Ureter (tissue), 1 donor: ENCODE measurements at places on chromosomes 6 and 20. TPM values are rescaled to one million over a fixed set of nuclear protein-coding genes. Genes with fewer than 3 reads are reported as not detected.
A peak's percentile ranks its signal among the peaks of the same experiment; 100 is the strongest.

The CLPSL1 gene
- total RNA-seq, result not detected

DNA sequence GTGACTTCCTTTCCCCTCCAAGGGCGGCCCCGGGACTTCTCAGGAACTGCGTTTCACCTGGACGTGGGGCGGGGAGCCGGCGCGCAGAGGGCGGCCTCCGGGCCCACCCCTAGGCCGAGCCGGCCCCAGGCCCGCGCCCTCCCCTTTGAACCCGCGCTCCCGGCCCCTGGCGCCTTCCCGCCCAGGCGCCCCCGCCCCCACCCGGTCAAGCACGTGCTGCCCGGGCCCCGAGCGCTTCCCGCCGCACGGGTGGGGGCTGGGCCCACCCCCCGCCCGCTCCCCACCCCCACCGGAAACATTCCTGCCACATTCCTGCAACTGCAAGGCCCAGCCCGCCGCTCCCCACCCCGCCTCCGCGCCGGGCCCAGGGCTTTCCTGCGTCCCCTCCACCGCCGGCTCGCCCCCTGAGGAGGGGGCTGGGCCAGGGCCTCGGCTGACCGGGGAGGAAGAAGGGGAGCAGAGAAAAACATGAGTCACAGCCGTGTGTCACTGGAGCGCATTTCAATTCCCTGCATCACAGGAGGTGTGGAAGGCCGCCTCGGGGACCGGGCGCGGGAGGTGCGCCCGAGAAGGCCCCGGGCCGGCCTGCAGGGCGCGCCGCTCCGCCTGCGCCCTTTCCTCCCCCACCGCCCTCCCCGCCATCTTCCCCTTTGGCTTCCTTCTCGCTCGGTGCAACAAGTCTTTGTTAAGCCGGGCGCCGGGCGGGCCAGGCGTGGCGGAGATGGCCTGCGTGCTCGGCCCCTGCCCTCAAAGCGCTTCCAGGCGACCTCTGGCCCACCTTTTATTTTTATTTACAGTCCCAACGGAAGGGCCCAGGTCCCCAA is 1.2 kb upstream of the HMGA1 start:
- DNase-seq, result peak; percentile 76

DNA sequence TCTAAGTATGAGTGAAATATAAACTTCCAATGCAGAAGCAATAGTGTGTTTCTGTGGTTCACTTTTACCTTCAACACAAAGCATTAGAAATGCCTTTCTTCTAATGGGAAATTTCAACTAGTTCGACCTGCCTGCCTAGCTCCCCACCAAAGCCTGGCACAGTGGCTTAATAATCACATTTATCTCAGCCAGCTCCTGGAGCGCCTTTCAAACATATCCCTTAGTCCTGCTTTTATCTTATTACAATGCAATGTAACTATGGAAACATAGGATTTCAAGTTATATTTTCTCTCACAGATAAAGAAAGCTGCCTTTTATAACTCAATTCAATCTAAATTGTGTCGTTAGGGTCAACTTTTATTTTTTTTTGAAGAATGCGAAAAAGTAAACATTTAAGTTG is 53.7 kb downstream of the KIF13A start:
- no peak for DNase-seq

The TAF11 gene
- total RNA-seq, result 18.4 TPM

GRCh38 chr20:60764328-60764727 is 487.7 kb upstream of the CDH4 start:
- DNase-seq, result no peak

The DEFB118 gene
- not detected for total RNA-seq

DNA sequence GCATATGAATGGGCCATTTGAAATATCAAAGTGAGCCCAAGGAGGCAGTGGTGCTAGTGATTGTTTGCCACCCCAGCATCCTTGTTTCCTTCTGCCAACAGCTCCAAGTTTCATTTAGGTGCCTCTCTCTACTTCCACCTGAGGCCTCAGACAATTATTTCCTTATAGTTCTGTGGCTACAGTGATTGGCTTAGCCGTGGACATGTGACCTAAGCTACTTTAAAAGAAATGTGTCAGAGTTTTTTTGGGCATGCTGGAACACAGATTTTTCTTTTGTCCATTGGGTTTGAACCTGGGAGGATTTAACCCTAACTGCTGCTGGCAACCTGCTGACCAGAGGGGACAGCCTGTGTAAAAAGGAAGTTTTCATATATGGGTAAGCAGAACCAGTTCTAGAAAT is 319.4 kb downstream of the CD109 start:
- no peak for DNase-seq

DNA sequence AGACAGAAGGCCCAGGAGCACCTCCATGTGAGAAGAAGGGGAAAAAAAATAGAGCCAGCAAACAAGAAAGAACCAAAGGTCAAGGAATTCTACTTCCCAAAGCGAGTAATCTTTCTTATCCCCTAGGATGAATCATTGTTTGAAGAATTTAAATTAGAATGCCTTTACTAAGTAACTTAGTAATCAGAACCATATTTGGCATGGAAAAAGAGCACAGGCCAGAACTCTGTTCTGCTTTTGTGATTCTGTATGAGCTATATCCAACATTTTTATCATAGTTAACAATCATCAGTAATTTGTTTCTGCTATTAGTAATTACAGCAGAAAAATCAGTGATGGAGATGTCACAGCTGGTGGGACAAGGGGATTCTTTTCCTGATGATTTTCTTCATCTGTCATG is 228.8 kb upstream of the FAM83B start:
- no peak for DNase-seq

DNA sequence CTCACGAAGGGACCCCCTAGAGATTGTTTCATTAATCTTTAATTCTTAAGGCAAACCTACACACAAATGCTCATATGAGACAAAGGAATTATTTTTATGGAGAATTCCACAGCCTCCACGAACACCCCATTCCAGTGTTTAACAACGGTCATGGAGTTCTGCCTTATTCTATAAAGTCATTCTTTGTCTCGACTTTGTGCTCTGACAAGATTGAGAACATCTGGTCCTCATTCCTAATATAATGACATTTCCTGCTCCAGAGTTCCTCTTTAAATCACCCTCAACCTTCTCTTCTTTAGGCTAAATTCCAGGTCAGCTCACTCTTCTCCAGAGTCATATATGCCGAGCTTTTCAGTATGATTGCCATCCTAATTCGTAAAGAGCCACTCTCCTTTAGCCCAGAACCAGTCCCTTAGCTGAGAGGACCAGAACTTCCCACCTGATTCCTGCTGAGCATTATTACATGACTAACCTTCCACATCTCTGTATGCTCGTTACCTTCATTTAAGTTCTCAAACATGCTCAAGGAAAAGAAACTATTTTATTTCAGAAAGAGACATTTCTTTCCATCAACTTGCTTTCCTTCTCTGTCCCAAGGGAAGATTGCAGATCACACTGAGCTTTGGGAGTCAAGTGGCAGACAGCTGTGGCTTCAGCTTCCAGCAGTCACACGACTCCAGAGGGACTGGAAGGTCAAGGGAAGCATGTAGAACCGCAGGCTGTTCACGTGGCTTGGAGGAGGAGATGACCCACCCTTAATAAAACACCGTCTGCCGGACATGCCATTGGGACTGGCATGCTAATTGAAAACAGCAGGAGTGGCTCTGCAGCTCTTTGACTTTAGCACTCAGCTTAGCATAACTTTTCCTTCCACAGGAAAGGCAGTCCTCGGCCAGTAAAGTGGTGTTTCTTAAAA is 467.1 kb upstream of the HSF2 start:
- DNase-seq, result peak; percentile 47

The SRC gene
- total RNA-seq, result 166 TPM

The LIME1 gene
- 7.3 TPM for total RNA-seq

The OPRL1 gene
- 0.42 TPM for total RNA-seq

DNA sequence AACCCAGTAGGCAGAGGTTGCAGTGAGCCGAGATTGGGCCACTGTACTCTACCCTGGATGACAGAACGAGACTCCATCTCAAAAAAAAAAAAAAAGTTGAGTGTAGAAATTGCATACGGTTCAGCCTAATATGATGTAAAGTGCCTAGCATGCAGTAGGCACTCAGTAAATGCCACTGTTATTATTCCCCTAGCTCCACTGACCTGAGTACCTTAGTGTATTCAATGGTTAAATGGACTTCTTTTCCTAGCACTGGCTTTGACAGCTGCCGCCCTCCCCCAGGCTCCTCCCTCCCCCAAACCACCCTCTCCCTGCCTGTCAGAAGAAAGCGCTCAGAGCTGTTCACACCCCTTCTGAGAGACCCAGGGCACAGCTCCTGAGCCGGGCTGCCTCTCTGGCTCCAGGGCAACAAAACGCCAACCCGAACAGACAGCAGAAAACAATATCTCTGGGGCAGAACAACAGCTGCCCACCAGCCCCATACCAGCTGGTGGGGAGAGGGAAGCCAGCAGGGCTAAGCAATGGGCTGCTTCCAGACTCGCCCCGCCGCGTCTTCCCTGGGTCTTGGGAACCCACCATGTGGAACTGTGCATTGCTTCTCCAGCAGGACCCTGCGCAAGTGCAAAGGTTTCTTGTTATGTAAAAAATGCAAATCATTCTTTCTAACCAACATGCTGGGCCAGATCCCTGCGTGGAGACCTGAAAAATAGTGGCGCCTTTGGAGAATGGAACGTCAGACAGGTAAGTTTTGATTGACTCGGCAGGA is 4.5 kb downstream of the CPNE5 start:
- no peak for DNase-seq

- DNase-seq, result no peak
Measured at GRCh38 chr6:72595812-72596211, 26.1 kb upstream of the KCNQ5 start.

The WFDC12 gene
- not detected for total RNA-seq

The PLCG1 gene
- 96.3 TPM for total RNA-seq

DNA sequence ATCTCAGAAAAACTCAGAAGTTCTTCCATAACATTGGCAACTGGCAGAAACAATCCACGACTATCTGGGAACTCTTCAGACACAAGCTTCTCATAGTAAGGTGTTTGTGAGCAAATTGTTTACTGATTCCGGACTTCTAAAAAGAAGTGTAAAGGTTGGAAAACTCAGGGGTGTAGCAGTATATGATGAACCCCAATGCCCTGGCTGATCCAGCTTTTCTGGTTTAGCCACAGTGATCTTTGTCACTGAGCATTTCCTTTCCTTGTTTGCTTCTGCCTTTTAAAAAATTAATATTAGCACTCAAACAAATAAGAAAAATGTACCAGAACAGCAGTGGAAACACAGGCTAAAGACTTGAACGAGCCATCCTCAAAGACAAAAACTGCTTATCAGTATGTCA is 4.9 kb downstream of the RGS17 start:
- no peak for DNase-seq

The CLIC5 gene
- total RNA-seq, result 8.0 TPM

DNA sequence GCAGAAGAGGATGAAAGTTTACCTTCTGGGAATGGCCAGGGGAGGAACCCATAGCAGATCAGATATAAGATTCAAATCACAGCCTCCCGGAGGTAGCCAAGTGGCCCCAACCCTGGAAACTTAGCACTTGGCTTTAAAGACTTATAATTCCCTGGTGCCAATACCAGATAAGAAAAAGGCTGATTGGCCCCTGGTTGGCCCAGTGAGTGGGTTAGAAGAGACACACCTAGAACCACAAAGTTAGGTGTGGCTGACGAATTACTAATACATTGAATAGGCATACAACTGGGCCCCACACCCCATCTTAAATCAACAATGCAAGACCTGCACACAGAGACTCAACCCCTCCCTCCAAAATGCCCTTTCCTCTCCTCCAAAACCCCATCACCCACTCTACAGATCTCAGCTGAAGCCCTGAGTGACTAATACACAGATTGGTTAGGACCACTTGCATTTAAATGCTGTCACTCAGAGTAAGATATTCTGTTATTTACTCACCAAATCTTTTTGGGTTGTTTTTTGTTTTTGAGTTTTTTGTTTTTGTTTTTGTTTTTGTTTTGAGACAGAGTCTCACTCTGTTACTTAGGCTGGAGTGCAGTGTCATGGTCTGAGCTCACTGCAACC is 315.4 kb upstream of the JARID2 start:
- no peak for DNase-seq

DNA sequence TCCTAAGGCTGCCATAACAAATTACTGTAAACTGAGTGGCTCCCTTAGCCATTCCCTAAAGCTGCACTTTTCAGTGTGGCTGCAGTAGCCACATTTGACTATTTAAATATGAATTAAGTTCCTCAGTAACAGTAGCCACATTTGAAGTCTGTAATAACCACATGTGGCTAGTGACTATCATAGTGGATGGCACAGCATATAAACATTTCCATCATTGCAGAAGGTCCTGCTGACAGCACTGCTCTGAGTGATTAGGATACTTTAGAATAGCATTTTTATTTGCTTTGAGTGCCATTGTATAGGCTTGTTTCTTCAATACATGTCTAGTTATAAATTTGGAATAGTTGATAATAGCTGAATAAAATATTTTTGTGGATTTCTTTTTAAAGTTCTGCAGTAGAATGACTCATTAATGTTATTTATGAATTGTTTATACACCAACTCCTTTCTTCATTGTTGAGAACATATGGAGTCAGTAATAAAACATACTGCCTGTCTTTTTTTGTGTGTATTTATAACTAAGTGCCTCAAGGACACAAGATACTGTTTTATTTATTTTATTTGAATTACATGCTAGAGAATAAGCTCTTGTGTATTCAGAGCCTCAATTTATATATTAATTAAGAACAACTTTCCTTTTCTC is 217.2 kb downstream of the CDKAL1 start:
- DNase-seq, result no peak

The MAFB gene
- 17.3 TPM for total RNA-seq

DNA sequence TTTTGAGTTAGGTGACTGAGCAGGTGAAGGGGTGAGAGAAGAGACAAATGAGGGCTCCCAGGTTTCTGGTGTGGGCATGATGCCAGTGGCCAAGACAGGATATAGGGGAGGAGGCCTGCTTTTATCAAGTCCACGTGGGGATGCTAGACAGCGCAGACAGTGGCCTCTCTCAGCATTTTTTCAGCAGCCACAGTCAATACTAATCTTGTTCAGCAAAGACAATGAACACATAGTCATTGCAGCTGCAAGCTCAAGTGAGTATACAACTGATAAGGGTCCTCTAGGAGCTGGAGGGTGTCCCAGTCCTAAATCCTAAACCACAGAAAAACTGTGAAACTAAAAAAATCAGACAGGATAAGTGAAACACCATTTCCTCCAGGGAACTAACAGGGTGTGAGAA is 48.6 kb downstream of the UQCC1 start:
- DNase-seq, result no peak

DNA sequence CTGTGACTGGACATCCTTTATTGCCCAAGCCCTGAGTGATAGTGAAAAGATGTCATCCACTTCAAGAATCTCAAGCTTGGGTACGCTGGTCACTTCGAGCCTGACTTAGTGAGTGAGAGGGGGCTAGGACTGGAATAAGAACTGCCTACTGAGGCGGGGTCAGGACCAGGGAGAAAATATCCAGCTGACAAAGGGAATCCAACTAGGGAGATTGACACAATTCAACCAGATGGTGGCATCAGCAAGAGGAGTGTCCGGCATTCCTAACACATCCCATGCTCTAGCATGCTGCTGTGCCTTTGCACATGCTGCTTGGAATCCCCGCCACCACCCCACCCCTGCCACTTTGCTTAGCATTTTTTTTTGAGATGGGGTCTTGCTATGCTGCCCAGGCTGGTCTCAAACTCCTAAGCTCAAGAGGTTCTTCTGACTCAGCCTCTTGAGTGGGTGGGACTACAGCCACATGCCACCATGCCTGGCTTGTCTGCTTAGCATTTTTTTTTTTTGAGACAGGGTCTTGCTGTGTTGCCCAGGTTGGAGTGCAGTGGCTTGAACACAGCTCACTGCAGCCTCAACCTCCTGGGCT is 6.5 kb upstream of the CEP250 start:
- no peak for DNase-seq
